B cell (primary cell): ENCODE measurements at places on chromosomes 2 and 18. TPM values are rescaled to one million over a fixed set of nuclear protein-coding genes. Genes with fewer than 3 reads are reported as not detected.

DNA sequence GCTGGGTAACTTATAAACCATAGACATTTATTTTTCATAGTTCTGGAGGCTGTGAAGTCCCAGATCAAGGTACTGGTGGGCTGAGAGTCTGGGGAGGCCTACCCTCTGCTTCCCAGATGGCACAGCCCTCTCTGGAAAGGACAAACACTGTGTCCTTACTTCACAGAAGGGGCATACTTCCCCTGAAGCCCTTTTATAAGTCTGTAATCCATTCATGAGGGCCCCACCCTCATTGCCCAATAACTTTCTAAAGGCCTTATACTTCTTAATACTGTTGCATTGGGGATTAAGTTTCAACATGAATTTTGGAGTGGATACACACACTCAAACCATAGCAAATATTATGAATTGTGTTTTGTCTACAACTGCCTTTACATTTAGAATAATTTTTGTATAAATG is 36.0 kb downstream of the ATIC start:
- DNase-seq, result no peak

The TSPYL6 gene
- total RNA-seq, result not detected in 2 replicates

DNA sequence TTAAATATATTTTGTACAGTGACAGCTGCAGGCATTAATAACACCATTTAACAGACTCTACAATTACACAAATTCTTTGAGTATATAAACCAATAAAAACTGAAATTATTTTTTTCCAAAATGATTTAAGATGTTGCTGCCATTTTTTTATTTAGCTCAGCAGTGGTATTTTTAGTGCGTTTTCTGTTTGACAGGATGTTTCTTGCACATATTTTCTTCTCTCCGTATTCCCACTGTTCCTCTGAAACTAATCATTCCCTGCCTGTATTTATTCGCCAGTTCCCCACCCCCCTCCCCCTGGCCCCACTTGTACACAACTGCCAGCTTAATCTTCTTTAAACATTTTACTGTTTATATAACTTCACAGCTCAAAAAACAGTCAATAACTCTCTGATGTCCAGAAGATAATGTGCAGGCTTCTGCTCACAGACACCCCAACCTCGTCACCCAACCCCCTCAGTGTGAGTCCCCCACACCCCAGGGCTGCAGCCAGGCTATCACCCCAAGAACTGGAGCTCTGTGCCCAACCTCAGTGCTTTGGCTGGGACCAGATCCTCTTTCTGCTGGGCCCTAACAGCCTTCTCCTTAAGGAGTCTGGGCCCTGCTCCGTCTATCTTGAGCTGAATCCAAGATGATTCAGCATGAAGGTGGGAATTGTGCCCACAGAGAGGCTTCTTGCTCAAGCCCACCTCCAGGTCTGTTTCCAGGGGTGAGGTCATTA is 41.6 kb upstream of the MAP4K4 start:
- DNase-seq, result no peak

- no peak for DNase-seq
These were observed 123.6 kb upstream of the CDCA7 start for GRCh38 chr2:173231042-173231441.

DNA sequence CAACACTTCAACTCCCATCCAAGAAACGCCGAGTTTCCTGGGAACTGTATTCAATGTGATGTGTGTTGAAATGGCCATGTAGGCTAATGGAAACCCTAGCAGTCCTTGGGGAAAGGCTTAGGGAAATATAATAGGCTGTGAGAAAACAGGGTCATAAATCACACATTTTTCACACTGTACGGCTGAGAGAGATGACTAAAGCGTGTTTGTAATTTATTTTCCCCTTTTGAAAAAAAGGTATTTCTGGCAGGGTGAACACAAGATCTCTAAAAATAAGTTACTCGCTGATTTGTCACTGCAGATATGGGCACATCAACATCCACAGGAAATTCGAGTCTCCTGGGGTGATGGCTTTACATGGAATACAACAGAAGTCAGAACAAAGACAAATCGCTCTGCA is 109.6 kb upstream of the ST6GAL2 start:
- DNase-seq, result no peak

The XRCC5 gene
- total RNA-seq, result 198 and 216 TPM in 2 replicates
